Progenitor cell of endocrine pancreas (in vitro differentiated cells): ENCODE measurements at places on chromosomes 3 and 15. TPM values are rescaled to one million over a fixed set of nuclear protein-coding genes. Genes with fewer than 3 reads are reported as not detected.

Gene SLC6A20
- not detected in 2 replicates for total RNA-seq

Gene TEX55
- total RNA-seq: not detected in 2 replicates

Gene C3orf70
- total RNA-seq: 5.8 and 5.9 TPM in 2 replicates

Gene FAM81A
- total RNA-seq: 0.34 and 0.58 TPM in 2 replicates

GRCh38 chr3:71415681-71416122 lies 167.8 kb downstream of the FOXP1 start:
- no peak for DNase-seq

DNA sequence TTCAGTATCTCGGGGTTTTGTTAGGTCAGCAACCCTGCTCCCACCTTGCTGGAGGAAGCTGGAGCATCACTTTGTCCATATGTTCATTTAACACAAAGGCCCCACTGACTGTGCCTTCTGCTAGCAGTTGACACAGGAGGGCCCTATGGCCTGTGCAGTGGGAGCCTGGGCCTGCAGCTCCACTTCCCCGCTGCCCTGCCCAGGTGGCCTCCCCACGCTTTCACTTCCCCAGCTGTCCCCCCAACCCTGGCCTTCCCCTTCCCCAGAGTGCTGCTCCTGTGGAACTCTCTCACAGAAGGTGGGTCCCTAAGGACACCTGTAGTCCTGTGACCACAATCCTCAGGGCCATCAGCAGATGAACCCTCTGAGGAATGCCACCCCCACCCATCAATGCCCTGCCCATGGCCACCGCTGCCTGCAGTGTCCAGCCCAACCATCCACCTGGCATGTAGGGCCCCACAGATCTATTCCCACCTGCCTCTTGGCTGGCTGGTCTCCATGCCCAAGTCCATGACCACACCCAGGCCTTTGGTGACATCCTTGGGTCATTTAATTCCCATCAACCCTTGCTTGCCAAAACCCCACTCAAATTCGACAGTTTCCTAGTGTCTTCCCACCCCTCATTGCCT lies 13.5 kb downstream of the TBC1D21 start:
- DNase-seq: no peak

DNA sequence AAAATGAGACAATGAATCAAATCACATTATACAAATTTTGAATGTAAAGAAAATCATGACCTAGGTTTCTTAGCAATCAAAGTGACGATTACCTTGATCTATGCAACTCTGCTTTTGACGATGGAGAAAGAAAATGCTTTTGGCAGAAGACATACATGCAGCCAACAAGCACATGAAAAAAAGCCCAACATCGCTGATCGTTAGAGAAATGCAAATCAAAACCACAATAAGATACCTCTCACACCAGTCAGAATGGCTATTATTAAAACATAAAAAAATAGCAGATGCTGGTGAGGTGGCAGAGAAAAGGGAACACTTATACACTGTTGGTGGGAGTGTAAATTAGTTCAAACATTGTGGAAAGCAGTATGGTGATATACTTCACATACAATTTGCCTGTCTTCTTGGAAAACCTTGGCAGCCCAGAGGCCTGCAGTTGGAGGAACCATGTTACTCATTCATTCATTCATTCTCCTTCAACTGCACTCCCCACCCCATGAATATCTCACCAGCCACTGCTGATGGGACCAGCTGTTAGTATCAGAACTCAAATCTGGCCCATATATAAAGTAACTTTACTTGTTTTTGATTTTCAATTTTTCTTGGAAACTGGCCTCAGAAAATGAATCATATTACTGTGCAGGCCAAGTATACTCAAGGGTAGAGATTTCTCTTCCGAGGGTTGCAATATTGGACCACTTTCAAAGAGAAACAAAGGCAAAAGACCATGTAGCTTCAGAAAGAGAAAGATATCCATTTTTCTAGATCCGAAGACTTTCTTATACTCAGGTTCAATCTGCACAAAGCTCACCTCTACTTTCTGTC lies 358.6 kb upstream of the ARHGEF26 start:
- DNase-seq: no peak

DNA sequence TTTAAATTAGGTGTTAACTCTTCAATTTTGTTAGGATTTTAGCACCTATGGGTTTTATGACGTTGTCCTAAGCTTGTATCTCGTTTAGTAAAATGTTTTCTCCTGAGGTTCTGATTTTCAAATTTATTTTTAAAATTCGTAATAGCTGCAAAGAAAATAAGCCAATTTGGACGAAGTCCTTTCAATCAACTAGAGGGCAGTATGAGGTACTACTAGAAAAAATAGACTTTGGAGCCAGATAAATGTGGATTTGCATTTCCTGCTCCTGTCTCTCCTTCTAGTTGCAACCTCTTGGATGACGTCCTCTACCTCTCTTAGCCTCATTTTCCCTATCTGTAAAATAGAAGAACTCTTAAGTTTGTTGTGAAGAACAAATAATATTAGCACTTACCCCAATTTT lies 81.1 kb downstream of the SLTM start:
- DNase-seq: no peak

GRCh38 chr3:194306109-194306686 lies 44.9 kb downstream of the CPN2 start:
- DNase-seq: no peak

- no peak for DNase-seq
Observed at GRCh38 chr15:41957021-41957897, 15.1 kb downstream of the EHD4 start.

DNA sequence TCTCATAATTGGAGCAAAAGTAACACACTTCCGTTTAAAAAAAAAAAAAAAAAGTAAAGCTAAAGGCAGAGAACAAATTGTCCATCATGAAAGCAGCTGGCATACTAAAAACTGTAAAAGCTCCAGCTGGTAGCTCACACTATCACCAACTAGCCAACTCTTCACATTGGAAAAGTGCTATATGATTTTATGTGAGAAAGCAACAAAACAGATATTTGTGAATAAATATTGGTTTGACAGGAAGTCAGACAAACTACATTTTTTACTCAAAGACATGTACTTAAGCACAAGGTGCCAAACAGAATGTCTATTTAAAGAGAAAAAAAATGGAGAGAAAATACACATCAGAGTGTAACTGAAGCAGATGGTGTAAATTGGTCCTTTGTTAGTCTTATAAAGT lies 231.2 kb upstream of the CADM2 start:
- no peak for DNase-seq

GRCh38 chr3:151625086-151625485 lies 108.6 kb upstream of the AADACL2 start:
- DNase-seq: no peak

DNA sequence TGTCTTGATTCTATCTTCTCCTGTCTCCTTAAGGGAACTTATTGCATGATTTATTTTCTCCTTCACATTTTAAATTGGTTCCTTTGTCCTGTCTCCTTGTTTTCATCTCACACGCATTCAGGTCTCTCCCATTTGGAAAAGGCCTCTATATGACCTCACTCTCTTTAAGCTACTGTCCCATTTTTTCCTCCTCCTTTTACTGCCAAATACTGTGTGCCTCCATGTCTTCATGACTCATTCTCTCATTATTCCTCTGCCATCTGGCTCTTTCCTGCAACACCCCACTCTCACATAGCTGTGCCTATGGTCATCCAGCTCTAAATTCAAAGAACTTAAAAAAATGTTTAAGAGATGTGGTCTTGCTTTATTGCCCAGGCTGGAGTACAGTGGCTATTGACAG lies 48.0 kb downstream of the TYRO3 start:
- DNase-seq: no peak

- DNase-seq: no peak
Observed at GRCh38 chr3:128490915-128491690, 1.9 kb downstream of the GATA2 start.

GRCh38 chr3:31505371-31506048 lies 27.2 kb upstream of the STT3B start:
- no peak for DNase-seq
